Neural progenitor cell (in vitro differentiated cells): ENCODE measurements at places on chromosomes 13 and 19. TPM values are rescaled to one million over a fixed set of nuclear protein-coding genes. Genes with fewer than 3 reads are reported as not detected.

DNA sequence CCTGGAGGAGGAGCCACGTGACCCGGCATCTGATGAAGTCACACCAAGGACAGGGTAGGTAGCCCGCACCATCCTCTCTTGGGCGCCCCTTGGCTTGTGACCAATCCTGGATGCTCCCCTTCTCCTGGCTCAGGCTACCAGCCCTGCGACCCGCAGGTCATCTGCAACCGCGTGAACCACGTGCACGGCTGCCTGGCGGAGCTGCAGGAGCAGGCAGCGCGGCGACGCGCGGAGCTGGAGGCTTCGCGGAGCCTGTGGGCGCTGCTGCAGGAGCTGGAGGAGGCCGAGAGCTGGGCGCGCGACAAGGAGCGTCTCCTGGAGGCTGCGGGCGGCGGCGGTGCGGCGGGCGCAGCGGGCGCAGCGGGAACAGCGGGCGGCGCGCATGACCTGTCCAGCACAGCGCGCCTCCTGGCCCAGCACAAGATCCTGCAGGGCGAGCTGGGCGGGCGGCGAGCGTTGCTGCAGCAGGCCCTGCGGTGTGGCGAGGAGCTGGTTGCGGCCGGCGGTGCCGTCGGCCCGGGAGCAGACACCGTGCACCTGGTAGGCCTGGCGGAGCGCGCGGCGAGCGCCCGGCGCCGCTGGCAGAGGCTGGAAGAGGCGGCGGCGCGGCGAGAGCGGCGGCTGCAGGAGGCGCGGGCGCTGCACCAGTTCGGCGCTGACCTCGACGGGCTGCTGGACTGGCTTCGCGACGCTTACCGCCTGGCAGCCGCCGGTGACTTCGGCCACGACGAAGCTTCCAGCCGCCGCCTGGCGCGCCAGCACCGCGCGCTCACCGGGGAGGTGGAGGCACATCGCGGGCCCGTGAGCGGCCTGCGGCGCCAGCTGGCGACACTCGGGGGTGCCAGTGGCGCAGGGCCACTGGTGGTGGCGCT, 45.9 kb downstream of the SPTBN4 start:
- peak; percentile 81 for DNase-seq
- H3K27ac ChIP-seq: no peak overlapping the region
- H3K4me1 ChIP-seq: no peaks in the 10 kb centered on the region

DNA sequence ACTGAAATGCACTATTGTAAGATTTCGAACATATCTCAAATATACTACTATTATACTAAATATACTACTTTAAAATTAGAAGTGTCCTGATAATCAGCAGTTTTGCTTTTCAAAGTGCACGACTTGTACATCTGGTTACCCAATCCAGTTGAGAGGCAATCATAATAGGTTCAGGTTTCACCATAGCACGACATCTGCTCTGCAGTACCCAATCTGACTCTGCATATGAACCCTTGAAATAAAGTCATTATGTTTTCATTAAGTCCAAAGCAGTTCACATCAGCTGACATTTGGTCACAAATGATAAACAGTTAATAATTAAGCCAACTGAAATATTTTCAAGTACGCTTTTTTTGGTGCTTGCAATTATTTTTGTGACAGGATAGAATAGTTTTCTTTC, 90.6 kb downstream of the PCDH9 start:
- DNase-seq: no peak
- H3K4me1 ChIP-seq: no peaks in the 10 kb centered on the region

GRCh38 chr13:38213314-38213713, 136.3 kb upstream of the UFM1 start:
- no peak for DNase-seq
- H3K27me3 ChIP-seq: no peaks in the 10 kb centered on the region
- no peak overlapping the region for H3K27ac ChIP-seq
- no peaks in the 10 kb centered on the region for H3K36me3 ChIP-seq
- H3K4me1 ChIP-seq: no peaks in the 10 kb centered on the region

GRCh38 chr19:711254-711653, 2.5 kb downstream of the PALM start:
- H3K4me3 ChIP-seq: no peak overlapping the region
- no peak overlapping the region for H3K27ac ChIP-seq
- H3K4me1 ChIP-seq: peaks cover 17% of the 10 kb centered on the region
- DNase-seq: no peak
- H3K36me3 ChIP-seq: no peaks in the 10 kb centered on the region
- H3K27me3 ChIP-seq: no peaks in the 10 kb centered on the region

- peaks cover 27% of the 10 kb centered on the region for H3K27me3 ChIP-seq
- H3K4me3 ChIP-seq: no peak overlapping the region
- H3K36me3 ChIP-seq: no peaks in the 10 kb centered on the region
- peaks cover 20% of the 10 kb centered on the region for H3K4me1 ChIP-seq
- no peak overlapping the region for H3K27ac ChIP-seq
- DNase-seq: peak; percentile 93
Measured at GRCh38 chr19:12796146-12797071, 5.1 kb downstream of the JUNB start.

DNA sequence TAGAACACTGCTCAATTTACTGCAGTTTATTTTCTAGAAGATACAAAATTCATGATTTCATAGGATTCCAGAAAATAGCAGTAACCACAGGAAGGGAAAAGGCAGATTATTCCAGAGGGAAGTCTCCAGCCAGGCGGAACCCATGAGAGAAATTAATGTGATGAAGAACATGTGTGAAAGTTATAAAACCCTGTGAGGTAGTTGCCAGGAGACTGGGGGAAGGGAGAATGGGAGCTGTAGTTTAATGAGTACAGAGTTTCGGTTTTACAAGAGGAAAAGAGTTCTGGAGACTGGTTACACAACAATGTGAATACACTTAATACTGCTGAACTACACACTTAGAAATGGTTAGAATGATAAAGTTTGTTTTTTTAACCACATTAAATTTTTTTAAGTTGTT, 14.2 kb upstream of the PDX1 start:
- no peaks in the 10 kb centered on the region for H3K36me3 ChIP-seq
- no peaks in the 10 kb centered on the region for H3K4me1 ChIP-seq
- H3K4me3 ChIP-seq: no peak overlapping the region
- no peak overlapping the region for H3K27ac ChIP-seq

- no peak overlapping the region for H3K27ac ChIP-seq
- no peaks in the 10 kb centered on the region for H3K36me3 ChIP-seq
- no peaks in the 10 kb centered on the region for H3K27me3 ChIP-seq
- DNase-seq: no peak
- H3K4me1 ChIP-seq: no peaks in the 10 kb centered on the region
Measured at GRCh38 chr13:84609716-84610115, 727.4 kb upstream of the SLITRK1 start.

- H3K27ac ChIP-seq: no peak overlapping the region
- no peak overlapping the region for H3K4me3 ChIP-seq
- H3K36me3 ChIP-seq: no peaks in the 10 kb centered on the region
- no peaks in the 10 kb centered on the region for H3K4me1 ChIP-seq
Measured at GRCh38 chr19:47545061-47545948, 27.6 kb downstream of the ZNF541 start.

DNA sequence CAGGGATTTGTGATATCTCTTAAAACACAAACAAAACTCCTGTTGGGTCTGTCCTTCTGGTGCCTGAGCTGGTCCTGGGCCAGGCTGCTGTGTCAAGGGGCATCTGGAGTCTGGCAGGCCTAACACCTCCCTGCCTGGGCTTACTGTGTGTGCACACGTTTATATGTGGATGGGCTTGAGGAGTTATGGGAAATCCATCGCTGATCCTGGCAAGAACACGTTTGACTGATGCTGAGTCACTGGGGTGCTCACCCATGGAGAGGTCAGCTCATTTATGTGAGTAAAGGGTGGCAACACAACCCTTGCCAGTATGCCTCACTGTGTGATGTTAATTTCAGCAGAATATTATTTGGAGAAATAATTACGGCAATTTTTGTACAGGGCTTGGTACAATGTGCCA, 44.5 kb upstream of the PCDH8 start:
- H3K4me3 ChIP-seq: no peak overlapping the region
- H3K4me1 ChIP-seq: peaks cover 9% of the 10 kb centered on the region
- DNase-seq: no peak
- H3K27ac ChIP-seq: no peak overlapping the region

DNA sequence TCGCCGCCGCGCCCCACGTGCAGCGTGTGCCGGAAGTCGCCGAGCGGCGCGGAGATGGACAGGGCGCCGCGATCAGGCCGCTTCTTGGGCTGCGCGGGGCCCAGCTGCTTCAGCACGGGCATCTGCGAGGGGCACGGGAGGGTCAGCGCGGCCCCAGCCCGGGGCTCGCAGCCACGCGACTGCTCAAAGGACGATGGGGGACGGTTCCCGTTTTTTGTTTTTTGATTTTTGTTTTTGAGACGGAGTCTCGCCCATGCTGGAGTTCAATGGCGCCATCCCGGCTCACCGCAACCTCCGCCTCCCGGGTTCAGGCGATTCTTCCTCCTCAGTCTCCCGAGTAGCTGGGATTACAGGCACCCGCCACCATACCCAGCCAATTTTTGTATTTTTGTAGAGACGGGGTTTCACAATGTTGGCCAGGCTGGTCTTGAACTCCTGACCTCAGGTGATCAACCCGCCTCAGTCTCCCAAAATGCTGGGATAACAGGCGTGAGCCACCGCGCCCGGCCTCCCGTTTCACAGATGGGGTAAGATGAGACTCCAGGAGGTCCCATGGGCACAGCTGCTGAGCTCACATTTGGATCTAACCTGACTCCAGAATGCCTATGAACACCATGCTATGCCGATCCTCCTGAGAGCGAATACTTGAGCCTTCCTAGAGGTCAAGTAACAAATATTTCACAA, 2.0 kb upstream of the LENG9 start:
- H3K4me1 ChIP-seq: peaks cover under 1% of the 10 kb centered on the region
- no peaks in the 10 kb centered on the region for H3K36me3 ChIP-seq
- H3K4me3 ChIP-seq: no peak overlapping the region
- no peak overlapping the region for H3K27ac ChIP-seq

- H3K36me3 ChIP-seq: no peaks in the 10 kb centered on the region
- peaks cover 2% of the 10 kb centered on the region for H3K27me3 ChIP-seq
- DNase-seq: no peak
- H3K27ac ChIP-seq: no peak overlapping the region
Measured at GRCh38 chr19:1923319-1923718, 17.7 kb upstream of the CSNK1G2 start.

DNA sequence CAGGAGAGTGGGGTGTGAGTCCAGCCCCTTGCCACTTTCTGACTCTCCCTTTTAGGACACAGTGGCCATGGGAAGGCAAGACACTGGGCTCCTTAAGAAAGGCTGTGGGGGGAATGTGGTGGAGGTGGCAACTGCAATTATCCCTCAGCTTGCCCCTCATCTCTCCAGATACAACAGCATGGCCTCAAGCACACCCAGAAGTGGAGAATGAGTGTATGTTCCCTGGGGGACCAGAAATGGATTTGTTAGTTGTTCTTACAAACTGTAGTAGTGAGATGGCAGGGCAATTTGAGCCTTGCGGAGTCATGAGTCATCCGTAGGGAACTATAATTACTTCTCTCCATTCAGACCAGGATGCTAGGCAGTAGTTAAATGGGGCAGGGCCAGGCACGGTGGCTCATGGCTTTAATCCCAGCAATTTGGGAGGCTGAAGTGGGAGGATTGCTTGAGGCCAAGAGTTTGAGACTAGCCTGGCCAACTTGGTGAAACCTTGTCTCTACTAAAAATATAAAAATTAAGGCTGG, 25.6 kb upstream of the CXCL17 start:
- no peak overlapping the region for H3K27ac ChIP-seq
- peaks cover 12% of the 10 kb centered on the region for H3K4me1 ChIP-seq
- H3K4me3 ChIP-seq: no peak overlapping the region
- H3K27me3 ChIP-seq: no peaks in the 10 kb centered on the region
- no peak for DNase-seq
- no peaks in the 10 kb centered on the region for H3K36me3 ChIP-seq

GRCh38 chr13:48158290-48158689, 63.4 kb upstream of the MED4 start:
- no peak overlapping the region for H3K4me3 ChIP-seq
- no peak overlapping the region for H3K27ac ChIP-seq
- no peaks in the 10 kb centered on the region for H3K36me3 ChIP-seq
- no peak for DNase-seq

DNA sequence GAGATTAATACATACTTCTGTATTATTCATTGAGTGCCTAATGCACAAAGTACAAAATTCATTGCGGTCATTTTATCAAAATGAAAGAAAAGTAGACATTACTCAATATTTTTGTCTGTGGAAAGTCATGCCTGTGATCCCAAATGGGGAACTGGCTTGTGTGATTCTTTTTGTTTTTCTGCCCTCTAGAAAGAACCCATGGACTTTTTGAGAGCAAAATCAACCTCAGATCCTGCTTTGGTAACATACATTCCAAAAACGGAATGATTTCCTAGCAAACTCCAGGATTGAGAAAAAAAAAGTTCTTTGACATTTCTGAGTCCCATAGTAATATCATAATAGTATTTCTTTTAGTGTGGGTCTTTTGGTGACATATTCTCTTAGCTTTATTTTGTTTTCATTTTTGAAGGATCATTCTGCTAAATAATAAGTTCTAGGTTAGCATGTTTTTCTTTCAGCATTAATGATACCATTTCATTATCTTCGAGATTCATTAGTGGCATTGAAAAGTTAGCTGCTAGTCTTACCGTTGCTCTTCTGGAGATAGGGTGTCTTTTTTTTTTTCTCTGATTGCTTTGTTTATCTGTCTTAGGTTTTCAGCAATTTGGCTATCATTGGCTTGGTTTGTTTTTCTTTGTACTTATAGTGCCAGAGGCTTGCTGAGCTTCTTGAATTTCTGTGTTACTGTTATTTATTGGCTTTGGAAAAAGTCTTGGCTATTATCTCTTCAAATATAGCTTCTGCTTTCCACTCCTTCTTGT, 102.4 kb upstream of the CSNK1A1L start:
- no peak overlapping the region for H3K4me3 ChIP-seq
- H3K36me3 ChIP-seq: no peaks in the 10 kb centered on the region
- DNase-seq: no peak
- no peaks in the 10 kb centered on the region for H3K4me1 ChIP-seq
- no peak overlapping the region for H3K27ac ChIP-seq

DNA sequence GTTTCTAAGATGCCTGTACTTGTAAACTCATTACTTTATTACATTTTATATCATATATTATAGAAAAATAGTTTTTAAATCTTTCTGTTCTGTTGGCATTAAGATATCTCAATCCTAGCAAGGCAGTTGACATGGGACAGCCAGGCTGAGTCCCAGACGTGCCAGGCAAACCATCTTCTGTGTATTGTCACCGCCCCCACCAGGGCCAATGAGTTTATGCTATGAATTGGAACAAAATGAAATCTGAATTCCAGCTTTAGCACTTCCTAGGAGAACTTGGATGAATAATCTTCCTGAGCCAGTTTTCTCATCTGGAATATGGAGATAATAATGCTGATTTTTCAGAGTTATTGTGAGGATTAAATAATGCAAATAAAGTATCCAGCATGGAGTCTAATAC, 79.9 kb upstream of the GSX1 start:
- no peak overlapping the region for H3K4me3 ChIP-seq
- no peak overlapping the region for H3K27ac ChIP-seq
- no peaks in the 10 kb centered on the region for H3K4me1 ChIP-seq
- no peaks in the 10 kb centered on the region for H3K36me3 ChIP-seq
- H3K27me3 ChIP-seq: no peaks in the 10 kb centered on the region
- no peak for DNase-seq

PRRG2 gene
- 0.09 and 0.68 TPM in 2 replicates for total RNA-seq

KLK2 gene
- not detected in 2 replicates for total RNA-seq

PRX gene
- 1.4 and 4.7 TPM in 2 replicates for total RNA-seq

TSHZ3 gene
- 0.60 and 1.2 TPM in 2 replicates for total RNA-seq

ATP8B3 gene
- total RNA-seq: 0.06 and 1.5 TPM in 2 replicates

FSD1 gene
- 48.3 and 104 TPM in 2 replicates for total RNA-seq

EEF1AKMT1 gene
- total RNA-seq: 12.3 and 13.3 TPM in 2 replicates

SLITRK1 gene
- 1.6 and 3.3 TPM in 2 replicates for total RNA-seq

ZNF155 gene
- total RNA-seq: 13.5 and 20.2 TPM in 2 replicates

CDX2 gene
- not detected in 2 replicates for total RNA-seq

ZNF415 gene
- total RNA-seq: 20.3 and 23.9 TPM in 2 replicates

SIGLEC7 gene
- not detected in 2 replicates for total RNA-seq

OR4F17 gene
- not detected in 2 replicates for total RNA-seq

PRTN3 gene
- 0.28 TPM in 1 of 2 replicates, not detected in the other for total RNA-seq
